NCI-H1092 treated with DMSO at 0.1 percent for 48 hours (cell line): ENCODE measurements at places on chromosomes 7 and 10.

DNA sequence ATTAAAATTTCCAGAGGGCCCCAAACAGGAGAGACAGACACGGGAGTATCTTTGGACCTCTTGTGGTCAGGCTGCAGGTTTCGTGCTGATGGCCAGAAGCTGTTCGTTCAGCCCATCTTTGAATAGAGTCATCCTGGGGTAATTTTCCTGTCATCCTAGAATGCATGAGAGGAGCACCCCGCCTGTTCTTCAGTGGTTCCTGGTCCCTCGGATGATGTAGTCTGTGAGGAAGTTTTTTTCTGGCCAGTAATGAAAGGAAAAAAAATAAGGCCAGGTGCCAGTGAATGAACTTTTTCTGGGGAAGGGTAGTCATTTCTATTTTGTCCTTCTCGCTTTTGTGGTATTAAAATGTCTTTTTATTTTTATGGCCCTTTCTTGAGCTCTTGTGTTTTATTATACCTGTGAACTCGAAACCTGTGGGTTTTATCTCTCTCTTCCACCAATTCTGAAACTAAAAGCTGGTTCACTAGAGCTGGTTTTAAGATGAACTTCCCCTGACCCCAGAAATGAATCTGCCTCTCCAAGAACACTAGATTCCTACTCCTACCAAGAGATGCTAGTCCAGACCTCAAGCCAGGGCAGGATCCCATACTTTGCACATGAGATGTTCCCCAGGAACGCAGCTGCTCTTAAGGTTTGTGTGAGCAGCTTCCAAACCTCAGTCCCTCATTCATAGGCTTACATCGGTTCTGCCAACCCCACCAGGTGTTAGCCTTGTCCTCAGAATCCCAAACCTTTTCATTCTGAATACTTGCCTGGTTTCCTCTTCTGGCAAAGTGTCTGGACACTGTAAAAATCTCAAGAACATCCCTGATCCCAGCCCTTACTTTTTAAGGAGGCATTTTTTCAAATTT is 15.4 kb upstream of the MEST start:
- DNase-seq, result peak; percentile 67

- no peak for DNase-seq
Measured at GRCh38 chr10:121305066-121305465, 293.2 kb downstream of the FGFR2 start.

DNA sequence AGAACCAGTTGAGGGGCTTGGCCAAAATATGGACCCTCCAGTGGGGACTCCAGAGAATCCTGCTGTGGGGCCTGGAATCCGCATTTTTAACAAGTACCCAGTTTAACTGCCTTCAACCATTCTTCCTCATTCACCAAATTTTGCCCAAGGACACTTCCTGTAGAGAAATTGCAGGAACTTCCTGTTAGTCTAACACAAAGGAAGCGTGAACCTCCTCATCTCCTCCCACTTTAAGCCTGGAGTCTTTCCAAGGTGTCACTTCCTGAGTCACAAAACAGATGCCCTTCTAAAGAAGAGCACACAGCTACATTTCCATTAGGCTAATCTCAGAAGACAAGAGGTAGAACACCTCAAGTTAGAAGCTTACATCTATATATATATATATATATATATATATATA is 188.4 kb downstream of the PPP1R17 start:
- peak; percentile 18 for DNase-seq

DNA sequence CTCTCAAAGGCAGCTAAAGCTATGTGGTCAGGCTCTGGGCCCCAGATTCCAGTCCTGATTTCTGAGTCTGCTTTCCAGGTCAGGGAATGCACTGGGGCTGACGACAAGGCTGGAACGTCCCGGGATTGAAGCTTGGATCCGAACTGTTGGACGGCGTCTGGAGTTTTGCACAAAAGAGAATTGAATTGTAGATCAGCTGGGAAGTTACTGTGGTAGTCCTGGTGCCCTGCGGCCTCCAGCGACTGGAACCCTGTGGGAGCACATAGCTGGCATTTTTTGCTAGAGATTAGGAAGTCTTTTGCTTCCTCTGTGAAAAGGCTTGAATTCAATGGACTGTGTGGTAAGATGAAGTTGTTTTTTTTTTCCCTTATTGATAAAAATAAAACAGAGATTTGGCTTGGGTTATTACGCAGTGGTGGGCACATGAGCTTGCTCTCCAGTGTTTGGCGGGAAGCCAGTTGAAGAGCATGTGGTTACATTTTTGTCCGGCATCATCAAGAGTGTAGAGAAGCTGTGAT is at the start of gene HK1:
HK1 (plus strand) TSS at position 51 of the 518 bp plus-strand sequence.
- no peak for DNase-seq

DNA sequence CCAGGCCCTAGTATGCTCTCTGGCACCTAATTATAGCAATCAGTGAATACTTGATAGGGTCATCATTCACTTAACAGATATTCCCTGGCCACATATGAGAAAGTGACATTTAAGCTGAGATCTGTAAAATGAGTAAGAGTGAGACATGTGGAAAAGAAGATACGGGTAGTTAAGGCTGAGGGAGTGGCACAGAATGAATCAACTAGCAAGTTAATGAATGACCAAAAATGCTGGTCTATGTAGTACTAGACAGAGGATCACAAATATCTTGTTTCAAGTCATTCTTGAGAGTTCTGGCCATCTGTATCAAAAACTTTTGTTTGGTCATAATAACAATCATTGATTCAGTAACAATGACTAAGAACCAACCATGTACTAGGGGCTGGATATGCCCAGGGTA is 954.9 kb downstream of the CNTNAP2 start:
- no peak for DNase-seq

- peak; percentile 87 for DNase-seq
Measured at GRCh38 chr7:55415173-55415778, 50.1 kb downstream of the LANCL2 start.

GRCh38 chr7:12954380-12955033 is 267.1 kb downstream of the ARL4A start:
- no peak for DNase-seq

DNA sequence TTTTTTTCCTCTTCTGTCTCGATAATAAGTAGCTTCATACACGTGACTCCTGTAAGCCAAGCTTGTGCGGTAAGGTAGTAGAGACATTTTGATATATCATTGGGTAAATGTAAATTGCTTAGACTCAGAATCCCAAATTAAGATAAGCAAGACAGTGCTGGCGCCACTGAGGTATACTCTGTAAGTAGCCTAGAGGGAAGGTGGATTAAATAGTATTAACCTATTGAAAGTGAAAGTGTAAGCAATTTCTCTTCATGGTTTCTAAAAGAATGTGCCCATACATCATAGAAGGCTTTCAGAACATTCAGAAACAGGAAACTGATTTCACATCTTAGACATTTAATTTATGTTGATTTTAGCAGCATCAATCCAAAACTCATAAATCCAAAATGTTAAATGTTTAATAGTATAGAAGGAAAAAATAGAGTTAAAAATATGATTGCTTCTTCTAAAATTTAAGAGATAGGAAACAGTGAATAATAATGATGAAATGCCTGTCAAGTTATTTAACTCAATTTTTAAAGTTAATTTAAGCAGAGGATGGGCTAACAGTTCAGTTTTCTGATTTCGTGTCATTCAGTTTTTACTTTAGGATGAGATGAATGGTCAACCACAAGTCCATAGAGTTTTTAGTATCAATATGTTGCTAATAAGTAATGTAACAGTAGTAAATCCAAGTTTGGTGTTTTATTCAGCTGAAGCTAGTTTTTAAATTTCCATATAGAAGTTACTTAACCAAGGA is 36.8 kb downstream of the LRRC72 start:
- no peak for DNase-seq

DNA sequence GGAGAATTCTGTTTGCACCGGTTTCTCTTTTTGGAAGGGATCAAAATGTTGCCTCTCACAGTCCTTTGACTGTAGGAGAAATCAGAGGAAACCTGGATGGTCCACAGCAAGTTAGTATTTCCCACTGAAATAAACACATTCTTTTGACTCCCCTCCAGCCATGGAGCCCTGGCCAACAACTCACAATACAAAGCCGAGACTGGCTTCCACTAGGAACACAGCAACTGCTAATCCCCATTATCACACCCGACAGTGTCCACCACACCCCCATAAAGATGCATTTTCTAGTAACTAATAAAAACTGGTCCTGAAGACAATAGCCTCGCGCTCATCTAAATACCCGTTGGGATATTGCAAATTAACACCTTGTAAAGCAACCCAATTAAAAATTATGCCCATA is 798 bp upstream of the MACROH2A2 start:
- DNase-seq, result no peak

- peak; percentile 19 for DNase-seq
Measured at GRCh38 chr7:38975944-38976392, 1.7 kb upstream of the POU6F2 start.
